ENCODE measurements at places on chromosomes 3 and 15.

DNA sequence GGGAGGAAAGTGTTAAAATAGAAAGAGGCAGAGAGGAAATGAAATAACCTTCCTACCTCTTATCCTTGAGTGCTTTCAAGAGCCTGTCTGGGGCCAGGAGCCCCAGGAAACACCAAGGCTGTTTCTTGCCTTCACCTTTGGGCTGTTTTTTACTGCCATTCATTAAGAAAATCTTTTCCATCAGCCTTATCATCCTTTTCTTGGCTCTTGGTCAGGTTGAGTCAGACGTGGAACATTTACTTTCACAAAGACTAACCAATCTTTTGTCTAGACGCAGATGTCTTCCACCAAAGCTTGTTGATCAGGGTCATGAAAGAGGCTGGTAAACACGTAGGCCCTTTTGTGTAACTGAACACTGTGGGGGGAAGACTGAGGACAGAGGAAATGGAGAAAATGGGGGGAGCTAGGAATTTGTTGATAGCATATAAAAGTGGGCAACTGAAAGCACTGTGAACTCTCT lies 151.0 kb upstream of the THBS1 start:
- peak; percentile 67 for DNase-seq

GRCh38 chr3:108602935-108603294 lies 13.4 kb downstream of the DZIP3 start:
- DNase-seq: no peak

DNA sequence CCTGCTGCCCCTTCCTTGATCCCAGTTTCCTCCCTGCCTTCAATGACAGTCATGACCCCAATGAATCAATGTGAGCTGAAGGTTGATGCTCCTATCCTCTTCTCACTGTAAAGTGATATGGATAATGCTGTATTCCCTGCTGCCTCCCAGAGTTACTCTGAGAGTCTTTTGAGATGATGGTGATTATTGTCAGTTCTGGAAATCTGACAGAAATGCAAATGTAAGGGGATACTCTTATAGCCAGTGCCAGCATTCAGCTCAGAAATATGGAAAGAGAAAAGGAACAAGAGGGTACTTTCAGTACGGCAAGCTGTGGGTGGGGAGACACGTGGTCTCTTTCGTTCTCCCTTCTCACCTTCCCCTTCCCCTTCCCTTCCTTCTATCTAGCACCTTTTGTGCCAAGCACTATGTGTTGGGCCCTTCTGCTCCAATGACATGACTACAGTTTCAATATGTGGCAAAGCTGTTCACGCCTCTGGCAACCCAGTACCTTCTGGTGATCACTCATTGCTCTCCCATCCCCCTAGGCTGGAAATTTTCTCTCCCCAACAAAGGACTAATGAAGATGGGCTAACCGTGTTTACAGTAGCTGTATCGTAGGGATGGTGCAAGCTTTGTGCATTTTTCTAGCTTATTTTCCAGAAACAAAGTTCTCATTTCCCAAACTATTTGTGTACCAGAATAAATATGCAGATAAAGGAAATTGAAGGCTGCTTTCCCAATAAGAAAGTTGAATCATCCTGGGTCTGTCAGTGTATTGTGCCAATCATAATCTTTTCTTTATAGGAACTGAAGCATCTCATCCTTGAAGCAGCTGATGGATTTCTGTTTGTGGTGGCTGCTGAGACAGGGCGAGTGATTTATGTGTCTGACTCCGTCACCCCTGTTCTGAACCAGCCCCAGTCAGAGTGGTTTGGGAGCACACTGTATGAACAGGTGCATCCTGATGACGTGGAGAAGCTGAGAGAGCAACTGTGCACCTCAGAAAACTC lies 70.3 kb downstream of the ARNT2 start:
- no peak for DNase-seq

DNA sequence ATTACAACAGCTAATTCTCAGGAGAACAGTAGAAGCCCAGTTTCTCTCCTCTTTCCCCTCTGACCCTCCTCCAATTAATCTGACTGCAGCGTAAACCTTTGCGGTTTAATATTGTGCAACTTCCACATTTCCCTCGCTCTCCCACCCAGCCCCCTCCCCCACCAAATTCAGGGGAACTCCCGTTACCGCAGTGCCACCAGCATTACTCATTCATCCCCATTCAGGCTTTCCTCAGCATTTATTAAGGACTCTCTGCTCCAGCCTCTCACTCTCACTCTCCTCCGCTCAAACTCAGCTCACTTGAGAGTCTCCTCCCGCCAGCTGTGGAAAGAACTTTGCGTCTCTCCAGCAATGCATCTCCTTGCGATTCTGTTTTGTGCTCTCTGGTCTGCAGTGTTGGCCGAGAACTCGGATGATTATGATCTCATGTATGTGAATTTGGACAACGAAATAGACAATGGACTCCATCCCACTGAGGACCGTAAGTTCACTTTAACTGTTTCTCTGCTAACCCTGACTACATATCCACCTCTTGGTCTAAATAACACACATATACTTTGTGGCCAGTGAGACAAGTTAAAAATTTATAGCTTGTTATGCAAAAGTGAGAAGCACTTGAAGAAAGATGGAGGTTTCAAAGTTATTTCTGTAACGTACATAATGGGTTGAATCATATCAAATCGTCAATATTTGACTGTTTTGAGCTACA lies at the start of gene PTX3:
TSS of gene PTX3 (plus strand) at position 268 of the 709 bp plus-strand sequence. CDS start at position 352, 84 bp downstream.
- peak; percentile 52 for DNase-seq

- DNase-seq: no peak
Measured at GRCh38 chr15:38085931-38086568, 151.6 kb downstream of the TMCO5A start.

GRCh38 chr3:161413127-161413854 lies 42.0 kb upstream of the SPTSSB start:
- no peak for DNase-seq

Data from epithelial cell of esophagus (primary cell).